Stimulated activated CD8-positive, alpha-beta memory T cell treated with anti-CD3 and anti-CD28 coated beads, Interleukin-7, amount 100 ng/mL, for 24 hours (primary cell): ENCODE measurements at places on chromosomes 7 and 10.

- no peak for DNase-seq
Measured at GRCh38 chr10:508726-509125, 180.7 kb downstream of the DIP2C start.

GRCh38 chr10:45239642-45240041 lies 75.8 kb downstream of the OR13A1 start:
- DNase-seq, result no peak

DNA sequence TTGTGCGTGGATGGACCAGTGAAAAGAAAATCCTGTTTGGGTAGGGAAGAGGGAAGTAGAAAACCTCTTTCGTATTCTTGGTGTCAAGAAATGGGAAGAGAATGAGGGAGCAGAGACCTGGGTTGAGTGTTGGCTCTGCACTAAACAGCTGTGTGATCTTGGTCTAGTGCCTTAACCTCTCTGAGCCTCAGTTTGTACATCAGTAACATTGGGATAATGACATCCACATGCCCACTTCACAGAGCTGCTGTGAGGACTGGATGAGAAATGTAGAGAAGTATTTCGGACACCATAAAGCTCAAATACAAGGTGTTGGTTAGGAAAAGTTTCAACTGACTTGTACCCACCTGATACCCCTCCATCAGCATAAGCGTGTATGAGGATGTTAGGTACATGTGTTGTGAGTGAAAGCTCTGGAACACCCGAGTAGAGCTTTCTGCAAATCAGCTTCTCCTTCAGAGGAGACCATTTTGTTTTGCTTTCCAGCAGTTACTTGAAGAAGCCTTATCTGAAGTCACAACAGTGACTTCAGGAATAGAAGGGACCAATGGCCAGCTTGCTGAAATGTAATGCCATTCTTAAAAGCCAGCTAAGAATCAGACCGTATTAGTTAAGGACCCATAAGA lies 11.2 kb downstream of the TRIM56 start:
- no peak for DNase-seq

DNA sequence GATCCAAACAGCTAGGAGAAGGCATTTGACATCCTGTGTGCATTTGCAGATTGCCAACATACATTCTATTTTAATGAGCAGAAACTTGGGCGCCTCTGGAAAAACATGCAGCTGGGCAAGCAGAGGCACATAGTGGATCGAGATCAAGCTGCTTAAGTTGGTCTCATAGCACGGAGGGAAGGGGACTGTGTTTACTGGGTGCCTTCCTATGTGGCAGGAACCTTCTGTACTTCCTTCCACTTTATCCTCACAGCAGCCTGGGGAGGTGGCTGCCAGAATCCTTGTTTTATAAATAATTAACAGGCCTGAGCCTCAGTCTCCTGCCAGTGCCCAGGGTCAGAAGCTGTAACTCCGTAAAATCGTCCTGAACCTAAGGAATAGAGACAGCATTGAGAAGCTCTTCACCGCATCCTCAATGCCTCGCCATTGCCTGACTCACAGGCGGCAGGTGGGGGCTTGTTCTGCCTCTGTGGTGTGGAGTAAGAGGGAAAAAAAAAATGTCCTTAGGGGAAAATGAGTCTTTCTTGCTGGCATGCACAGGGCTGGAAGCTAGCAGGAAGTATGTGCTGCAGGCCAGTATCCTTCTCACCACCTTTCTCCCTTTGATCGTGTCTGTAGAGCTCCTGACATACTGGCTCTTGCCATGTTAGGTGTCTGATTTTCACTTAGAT lies 6.2 kb downstream of the VWA2 start:
- no peak for DNase-seq

- no peak for DNase-seq
Measured at GRCh38 chr10:70432561-70433263, 8.8 kb downstream of the NODAL start.

GRCh38 chr7:122302761-122303530 lies 1.6 kb downstream of the FEZF1 start:
- DNase-seq, result no peak

DNA sequence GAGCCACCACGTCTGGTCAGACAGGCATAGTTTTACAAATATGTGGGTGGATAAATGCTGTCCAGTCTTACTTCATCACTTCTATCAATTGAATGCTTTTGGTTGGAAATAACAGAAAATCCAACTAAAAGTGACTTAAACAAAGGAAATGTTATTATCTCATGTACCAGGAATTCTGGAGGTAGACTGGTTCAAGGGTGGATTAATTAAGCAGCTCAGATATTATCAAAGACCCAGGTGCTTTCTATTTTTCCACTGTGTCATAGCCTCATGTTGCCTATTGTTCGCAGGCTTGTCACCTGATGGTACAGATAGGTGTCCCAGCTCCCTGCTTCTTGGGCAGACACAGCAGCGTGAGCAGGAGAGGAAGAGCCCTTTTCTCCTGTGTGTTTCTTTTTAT lies 156.1 kb upstream of the CTBP2 start:
- no peak for DNase-seq

DNA sequence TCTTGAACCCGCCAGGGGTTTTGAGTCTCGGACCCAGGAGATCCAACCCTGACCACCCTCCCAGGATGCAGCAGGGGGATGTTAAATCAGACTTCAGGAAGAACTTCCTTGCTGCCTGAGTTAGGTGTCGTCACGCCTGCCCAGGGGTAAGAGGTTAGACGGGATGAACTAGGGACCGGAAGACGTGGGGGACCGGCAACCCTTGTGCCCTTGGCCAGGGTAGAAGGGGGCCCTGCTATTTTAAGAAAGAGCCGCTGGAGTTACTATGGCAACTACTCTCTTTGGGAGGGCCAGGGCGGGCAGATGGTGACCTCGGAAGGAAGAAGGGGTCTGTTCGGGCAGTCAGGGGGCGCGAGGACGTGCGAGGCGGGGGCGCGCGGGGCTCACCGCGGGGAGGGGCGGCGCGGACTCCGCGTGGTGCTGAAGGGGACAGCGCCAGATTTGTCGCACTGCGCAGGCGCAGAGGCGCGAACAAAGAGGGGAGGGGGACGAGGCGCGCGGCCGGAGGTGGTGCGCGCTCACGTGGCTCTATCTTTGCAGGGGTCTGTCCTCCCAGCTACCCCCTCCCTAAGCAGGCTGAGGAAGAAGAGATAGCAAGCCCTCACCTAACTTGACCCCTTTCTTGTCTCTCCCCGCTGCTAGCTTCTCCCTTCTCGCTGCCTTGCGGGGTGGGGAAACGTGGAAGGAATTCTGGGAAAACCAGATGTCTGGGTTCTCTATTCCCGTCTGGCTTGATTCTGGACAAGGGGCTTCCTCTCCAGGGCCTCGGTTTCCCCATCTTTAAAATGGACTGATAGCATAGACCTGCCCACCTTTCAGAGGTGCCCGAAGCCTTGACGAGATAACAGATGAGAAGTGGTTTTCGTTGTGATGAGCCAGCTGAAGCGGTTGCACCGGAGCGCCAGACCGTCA lies 940 bp upstream of the PSD start:
- DNase-seq, result no peak

GRCh38 chr7:14071045-14071444 lies 81.6 kb upstream of the ETV1 start:
- DNase-seq, result no peak

DNA sequence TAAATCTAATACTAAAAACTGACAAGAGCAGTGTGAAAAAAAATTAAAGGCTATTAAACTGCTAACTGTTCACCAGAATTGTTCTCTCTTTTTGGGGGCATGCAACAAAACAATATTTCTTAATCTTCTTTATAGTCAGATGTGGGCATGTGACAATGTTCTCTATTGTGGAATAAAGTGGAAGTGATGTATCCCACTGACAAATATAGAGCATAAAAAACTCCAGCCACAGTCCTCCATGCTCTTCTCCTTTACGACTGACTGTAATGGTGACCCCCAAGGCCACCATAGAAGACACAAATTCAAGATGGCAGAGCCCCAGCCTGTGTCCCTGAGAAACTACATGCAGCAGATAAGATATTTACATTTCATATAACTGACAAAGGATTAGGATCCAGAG lies 11.6 kb upstream of the CCDC6 start:
- DNase-seq, result no peak

GRCh38 chr7:99842926-99843325 lies 15.1 kb downstream of the CYP3A43 start:
- DNase-seq, result no peak

DNA sequence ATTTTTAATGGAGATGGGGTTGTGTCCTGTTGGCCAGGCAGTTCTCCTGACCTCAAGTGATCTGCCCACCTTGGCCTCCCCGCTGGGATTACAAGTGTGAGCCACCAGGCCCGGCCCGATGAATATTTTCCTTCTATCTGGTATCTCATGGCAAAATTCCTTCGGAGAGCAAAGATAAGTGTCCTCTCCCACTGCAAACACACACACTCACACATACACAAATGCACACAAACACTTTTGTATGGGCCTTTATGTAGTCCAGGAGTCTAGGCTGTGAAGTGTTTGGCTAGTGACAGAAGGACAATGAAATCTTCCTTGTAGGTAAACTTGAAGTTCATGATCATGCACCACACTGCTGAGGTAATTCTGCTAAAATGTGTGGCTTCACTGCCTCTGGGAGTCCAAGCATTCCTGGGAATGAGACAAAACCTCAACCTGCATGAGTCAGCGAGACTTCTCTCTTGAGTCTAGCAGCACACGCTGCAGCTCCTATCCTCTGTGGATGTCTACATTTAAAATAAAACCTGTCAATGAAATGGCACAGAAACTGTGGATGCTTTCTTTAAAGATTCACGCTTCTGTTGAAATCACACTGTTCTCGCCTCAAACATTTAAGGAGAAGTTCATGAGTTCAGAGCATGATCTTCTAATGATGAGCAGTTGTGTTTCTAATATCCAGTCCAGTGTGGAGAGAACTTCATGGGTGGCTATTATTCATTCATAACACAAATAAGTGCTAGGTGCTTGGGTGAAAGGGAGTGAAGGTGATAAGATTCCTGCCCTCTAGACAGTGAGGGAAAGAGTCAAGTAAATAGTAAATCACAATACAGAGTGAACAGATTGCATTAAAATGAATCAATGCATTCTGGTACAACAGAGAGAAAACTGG lies 96.5 kb downstream of the NRP1 start:
- DNase-seq, result no peak

DNA sequence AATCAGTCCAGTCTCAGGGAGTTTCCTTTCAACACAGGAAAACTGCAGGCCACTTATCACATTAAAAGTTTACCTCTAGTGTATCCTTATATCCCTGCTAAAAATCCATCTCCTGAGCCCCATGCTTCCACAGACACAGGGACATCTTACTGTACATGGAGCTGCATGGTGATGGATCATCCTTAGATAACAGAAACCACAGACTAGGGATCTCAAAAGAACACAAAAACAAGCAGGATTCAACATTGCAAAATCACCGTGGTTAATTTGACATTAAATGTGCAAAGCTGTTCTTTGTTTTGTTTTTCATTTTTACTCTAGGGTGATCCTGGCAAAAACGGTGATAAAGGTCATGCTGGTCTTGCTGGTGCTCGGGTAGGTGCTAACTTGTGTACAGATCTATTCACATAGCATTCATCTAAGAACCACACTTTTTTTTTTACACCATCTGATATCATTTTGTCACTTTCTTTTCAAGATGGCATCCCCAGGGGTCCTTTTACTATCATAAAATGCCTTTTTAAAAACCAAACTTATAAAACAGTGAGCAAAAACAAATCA lies 18.1 kb downstream of the COL1A2 start:
- no peak for DNase-seq

DNA sequence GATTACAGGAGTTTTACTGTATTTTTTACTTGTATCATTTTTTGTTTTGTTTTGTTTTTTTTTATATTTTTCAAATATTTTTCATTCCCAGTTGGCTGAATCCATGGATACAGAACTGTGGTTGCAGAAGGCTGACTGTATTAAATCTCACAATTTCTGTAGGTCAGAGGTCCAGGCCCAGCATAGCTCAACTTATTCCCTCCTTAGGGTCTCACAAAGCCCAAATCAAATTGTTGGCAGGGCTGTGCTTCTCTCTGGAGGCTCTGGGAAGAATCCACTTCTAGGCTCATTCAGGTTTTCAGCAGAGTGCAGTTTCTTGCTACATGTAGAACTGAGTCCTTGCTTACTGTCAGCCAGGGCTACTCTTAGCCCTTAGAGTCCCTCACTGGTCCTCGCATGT lies 22.6 kb downstream of the TSPAN14 start:
- DNase-seq, result no peak

- DNase-seq, result no peak
Measured at GRCh38 chr7:102036958-102037357, 219.5 kb downstream of the CUX1 start.

DNA sequence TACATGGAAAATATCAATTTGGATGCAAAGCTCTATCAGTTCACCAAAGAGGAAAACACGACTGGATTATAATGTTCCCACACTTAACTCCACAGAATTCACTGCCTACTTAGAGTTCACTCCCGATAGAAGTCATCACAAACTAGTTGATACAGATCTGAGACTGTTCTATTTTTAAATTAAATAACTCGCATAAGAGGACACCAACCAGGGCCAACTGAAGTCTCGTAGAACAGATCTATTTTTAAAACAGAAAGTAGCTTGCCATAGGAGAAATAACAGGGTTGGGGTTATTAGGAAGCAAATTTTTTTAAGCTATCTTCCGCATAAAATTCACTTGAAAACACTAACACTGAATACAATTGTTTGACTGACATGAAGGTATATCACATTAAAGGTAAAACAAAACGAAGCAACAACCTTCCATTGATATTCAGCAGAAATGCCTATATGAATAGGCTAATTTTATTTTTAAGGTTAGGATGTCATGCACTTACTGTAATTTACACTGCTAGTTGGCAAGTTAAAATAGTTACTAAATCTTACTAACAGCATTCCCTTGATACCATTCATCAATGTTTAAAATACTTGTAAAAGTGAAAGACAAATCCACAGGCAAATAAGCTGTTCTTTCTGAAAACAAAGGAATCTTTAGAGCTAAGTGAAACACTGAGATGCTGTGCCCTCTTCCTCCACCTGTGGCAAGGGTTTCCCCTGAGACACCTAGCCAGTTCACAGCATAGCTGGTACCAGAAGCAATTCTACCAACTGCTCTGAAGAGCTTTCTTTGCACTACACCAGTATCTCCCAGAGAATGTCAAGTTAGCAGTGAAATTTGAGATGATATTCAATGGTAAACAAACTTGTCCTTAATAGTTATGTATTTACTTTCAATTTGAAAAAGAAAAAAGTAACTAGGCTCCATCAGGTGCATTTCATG lies 186.7 kb upstream of the ANK3 start:
- DNase-seq, result no peak

DNA sequence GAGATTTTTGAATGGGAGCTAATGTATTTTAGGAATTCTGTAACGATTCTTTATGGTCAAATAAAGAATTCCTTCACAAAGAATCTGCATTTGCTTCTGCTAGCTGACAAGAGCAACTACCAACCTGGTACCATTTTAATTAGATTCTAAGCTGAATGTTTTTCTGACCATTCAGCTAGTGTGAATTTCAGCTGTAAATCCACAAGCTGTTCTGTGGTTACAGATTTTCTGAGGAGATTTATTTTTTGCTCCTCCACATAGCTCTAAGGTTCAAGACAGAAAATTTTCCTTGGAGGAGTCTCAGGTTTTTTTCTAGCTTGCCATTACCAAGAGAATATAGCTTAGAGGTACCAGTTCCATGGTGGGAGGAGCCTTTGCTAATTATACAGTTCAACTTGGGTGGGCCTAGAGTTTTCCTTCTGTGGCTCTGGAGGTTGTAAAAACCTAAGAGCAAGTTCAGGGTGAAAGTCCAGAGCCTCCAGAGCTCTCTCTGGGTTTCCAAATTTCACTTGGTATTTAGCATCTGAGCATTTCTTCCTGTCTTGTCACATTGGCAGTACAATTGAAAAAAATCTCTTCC lies 120.1 kb downstream of the JAZF1 start:
- no peak for DNase-seq
